ENCODE measurements at places on chromosomes 7 and 10.

DNA sequence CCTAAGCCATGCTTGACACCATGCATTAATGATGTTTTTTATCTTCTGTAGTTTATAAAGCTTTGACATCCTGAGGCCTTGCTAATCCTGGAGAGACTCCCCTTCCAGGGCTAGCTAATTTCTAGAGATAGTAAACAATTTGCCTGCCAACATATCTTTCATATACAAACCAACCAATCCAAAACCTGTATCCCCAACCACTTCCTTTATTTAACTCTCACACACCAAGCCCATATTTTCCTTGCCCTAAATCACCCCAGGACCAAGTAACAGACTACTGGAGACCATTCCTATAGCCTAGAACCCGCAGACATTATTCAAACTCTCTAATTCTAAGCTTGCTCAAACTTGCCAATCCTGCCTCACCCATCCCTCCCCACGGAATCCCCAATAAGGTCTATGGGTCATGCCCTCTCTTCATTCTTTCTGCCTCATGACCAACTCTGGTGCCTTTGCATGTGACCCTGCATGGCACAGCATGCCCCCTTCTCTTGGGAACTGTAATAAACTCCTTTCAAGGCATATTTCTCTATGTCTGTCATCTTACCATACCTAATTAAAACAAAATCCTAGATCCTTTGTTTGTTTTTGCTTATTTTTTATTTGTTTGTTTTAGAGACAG is 116.6 kb upstream of the CACUL1 start:
- no peak for DNase-seq

GRCh38 chr10:34581801-34582532 is 233.1 kb downstream of the PARD3 start:
- DNase-seq = no peak

- peak; percentile 96 for DNase-seq
Observed at GRCh38 chr7:134432296-134433152, 26.4 kb downstream of the AKR1B1 start.

DNA sequence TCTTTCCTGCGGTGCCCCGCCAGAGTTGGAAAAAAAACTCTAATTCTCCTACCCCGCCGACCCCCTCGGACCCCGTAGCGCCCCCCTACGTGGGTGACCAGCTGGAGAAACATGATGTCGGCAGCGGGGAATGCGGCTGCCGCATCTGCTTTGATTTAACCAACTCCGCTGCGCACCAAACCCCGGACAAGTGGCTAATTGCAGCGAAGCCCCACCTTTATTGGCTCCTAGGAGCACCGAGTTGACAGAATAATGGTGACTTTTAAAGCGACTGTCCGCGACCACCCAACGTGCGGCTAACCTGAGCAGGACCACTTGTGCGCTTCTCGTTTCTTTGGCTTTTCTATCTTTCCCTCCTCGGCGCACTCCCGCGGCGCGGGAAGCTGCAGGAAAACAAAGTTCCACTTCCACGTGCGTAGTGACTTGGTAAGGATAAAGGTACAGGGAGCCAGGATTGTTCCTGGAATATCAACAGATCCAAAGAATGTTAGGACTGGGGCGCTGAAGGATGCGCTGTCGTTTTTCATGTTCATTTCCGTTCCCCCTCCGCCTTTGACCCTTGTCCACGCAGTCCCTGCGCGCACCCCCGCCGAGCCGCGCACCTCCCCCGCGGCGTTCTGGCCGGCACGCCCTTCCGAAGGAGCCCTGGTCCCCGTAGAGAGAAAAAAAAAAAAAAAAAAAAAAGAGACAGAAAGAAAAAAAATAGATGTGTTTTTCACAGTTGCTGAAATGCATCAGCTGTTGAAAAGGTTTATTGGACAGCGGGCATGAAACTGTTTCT is 1.4 kb downstream of the WNT16 start:
- DNase-seq = peak; percentile 35

DNA sequence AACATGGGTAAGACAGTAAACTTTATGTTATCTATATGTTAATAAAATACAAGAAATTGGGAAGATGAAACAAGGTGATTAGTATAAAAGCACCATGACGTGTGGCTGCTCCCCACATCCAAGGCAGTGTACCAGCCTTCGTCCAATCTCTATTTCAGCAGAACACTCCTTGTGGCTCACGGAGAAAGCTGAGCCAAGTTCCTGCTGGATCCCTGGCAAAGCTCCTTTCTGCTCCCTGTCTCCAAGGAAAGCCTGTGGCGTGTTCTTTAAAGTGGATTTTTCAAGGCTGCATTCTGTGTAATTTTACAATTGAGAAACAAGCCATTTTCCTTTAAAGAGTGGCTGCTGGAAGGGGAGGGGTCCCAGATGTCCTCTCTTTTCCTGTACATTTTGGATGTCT is 467.3 kb downstream of the PTPRN2 start:
- DNase-seq = no peak

- DNase-seq = no peak
Observed at GRCh38 chr7:96303105-96303685, 18.7 kb downstream of the SLC25A13 start.

- DNase-seq = no peak
Observed at GRCh38 chr7:40009301-40009700, 59.2 kb downstream of the CDK13 start.

GRCh38 chr10:25441270-25441669 is 266.5 kb downstream of the GPR158 start:
- DNase-seq = no peak

DNA sequence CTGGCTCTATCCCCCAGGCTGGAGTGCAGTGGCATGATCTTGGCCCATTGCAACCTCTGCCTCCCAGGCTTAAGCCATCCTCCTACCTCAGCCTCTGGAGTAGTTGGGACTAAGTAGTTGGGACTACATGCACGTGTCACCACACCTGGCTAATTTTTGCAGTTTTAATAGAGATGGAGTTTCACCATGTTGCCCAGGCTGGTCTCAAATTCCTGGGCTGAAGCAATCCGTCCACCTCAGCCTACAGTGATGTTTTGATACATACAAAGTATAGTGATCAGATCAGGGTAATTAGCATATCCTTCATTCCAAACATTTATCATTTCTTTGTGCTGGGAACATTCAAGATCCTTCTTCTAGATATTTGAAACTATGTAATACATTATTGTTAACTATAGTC is 22.5 kb upstream of the TNKS2 start:
- DNase-seq = no peak

DNA sequence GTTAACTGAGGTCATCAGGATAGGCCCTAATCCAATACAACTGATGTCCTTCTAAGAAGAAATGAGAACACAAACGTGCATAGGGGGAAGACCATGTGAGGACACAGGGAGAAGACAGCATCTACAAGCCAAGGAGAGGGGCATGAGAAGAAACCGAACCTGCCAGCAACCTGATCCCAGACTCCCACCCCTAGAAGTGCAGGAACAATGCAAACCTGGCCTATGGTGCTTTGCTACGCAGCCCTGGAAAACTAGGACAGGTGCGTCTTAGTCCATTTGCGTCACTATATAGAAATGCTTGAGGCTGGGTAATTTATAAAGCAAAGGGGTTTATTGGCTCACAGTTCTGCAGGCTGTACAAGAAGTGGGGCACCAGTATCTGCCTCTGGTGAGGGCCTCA is 322.6 kb upstream of the ZNF32 start:
- DNase-seq = no peak

DNA sequence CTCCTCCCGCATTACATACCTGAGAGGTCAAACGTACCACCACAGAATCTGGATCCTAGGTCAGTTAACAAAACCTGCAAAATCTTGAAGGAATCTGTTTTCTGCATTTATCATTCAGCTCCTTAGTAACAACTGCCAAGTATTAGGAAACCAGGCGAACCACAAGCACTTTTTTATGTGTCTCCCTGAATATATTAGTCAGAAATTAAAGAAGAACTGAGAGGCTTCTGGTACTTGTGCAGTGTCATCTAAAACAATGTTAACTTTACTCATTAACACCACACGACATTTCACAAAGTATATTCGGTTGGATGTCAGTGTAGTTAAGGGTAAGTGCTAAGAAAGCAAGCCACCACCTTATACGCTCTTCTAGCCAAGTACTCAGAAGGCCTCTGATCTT is 2.5 kb downstream of the CCDC6 start:
- DNase-seq = no peak

DNA sequence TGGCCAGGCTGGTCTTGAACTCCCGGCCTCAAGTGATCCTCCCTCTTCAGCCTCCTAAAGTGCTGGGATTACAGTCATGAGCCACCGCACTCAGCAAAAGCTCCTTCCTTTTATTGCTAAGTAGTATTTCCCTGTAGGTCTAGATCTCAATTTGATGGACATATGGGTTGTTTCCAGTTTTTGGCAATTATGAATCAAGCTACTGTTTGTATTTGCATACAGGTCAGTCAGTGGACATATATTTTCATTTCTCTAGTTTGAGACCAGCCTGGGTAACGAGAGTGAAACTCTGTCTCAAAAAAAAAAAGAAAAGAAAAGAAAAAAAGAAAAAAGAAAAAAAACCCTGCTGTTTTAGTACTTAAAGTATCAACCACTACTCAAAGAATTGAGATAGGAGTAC is 6.4 kb upstream of the PRKRIP1 start:
- no peak for DNase-seq

- DNase-seq = no peak
Observed at GRCh38 chr7:48781752-48782151, 142.6 kb upstream of the CDC14C start.

DNA sequence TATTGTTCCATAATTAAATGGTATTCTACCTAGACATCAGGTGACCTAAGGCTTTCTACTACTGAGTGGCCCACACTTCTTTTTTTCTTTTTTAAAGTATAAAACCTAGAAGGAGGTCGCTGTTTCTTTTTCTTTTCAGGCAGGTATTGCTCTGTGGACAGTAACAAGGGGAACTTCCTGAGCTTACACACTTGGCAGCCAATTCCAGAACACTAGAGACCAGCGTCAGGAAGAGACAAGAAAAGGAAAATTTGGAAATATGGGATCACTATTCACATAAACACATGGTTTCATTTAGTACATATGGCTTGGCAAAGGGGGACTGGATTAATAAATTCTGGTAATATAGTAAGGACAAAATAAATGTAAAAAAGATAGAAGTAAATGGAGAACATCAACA is 141.9 kb downstream of the RSU1 start:
- no peak for DNase-seq

GRCh38 chr7:84291756-84292155 is 97.2 kb upstream of the SEMA3A start:
- DNase-seq = peak; percentile 7

Data from ELF-1 (cell line).